ENCODE measurements at places on chromosomes 3 and 15. TPM values are rescaled to one million over a fixed set of nuclear protein-coding genes. Genes with fewer than 3 reads are reported as not detected.

- no peak for DNase-seq
Measured at GRCh38 chr3:186921578-186921977, 8.7 kb upstream of the ST6GAL1 start.

The GATA2 gene
- 2.1 TPM for total RNA-seq

The TRIM42 gene
- total RNA-seq, result not detected

The KIF15 gene
- 3.0 TPM for total RNA-seq

The WHAMM gene
- total RNA-seq, result 8.2 TPM

DNA sequence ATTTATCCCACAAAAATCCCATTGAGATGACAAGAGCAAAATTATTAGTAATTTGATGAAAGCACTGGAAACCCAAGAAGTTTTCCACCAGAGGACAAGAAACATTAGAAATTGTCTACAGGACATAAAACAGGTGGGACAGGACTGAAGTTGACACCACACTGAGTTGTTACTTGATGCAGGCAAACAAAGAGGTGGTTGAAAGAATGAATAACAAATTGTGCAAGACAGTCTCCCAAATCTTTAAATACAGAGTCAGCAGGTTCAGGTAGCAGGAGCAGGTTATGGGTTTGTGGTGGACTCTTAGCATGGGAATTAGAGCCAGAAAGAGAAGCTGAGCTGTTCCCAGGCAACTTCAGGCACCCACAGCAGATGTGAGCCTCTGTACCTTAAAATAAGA is 30.3 kb upstream of the ARRDC4 start:
- no peak for DNase-seq

The WDR93 gene
- not detected for total RNA-seq

The NFKBIZ gene
- total RNA-seq, result 55.4 TPM

GRCh38 chr3:174355505-174355904 is 503.6 kb upstream of the NAALADL2 start:
- DNase-seq, result no peak

DNA sequence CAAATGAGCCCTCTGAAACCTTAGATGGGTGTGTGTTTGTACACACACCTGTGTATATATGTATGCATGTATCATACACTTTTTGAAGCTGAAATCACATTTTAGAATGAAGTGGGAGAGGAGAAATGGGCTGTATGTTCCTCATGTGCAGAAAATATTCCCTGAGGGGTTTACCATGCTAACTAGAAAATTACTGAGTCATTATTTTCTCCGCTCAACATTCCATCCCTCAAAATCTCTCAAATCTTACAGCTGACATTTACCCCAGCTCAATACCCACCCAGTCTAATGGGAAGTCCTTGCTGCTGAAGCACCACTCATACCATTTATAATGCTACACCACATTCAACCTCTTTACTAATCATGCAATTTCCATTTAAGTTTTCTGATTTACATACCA is 138.6 kb downstream of the P2RY1 start:
- DNase-seq, result no peak

GRCh38 chr15:89023311-89023961 is 64.8 kb upstream of the ABHD2 start:
- DNase-seq, result no peak

DNA sequence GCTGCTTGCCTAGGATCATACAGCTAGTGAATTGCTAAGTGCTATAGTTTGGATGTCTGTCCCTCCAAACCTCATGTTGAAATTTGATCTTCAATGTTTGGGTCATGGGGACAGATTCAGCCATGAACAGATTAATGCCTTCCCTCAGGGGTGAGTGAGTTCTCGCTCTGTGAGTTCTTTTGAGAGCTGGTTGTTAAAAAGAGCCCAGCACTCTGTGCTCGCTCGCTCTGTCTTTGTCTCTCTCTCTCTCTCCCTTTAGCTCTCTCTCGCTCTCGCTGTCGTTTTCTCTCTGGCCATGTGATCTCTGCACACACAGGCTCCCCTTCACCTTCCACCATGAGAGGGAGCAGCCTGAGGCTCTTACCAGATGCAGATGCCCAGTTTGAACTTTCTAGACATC is 14.9 kb downstream of the TRH start:
- DNase-seq, result no peak

DNA sequence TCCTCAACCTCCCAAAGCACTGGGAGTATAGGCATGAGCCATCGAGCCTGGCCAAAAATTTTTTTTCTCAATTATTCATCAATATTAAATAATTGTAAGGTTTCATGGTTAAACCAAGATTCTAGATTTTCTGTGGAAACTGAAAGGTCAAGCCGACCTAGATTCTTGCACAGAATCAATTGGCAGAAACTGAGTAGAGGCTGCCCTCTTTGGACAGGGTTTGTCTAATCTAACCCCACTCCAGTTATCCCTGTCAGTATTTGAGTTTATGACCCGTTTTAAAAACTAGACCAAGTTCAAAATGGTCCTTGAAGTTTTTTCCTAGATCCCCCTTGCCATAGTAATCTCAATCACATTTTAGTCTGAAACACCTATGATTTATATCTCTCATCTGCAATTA is 8.6 kb upstream of the ADAM10 start:
- DNase-seq, result no peak

- DNase-seq, result peak; percentile 96
Measured at GRCh38 chr15:68620721-68621527, 42.1 kb downstream of the CORO2B start.

All from sigmoid colon (tissue), 7 donors.